ENCODE measurements at places on chromosomes 3 and 15.

GRCh38 chr3:149895339-149895738 is 75.4 kb downstream of the PFN2 start:
- DNase-seq, result no peak

DNA sequence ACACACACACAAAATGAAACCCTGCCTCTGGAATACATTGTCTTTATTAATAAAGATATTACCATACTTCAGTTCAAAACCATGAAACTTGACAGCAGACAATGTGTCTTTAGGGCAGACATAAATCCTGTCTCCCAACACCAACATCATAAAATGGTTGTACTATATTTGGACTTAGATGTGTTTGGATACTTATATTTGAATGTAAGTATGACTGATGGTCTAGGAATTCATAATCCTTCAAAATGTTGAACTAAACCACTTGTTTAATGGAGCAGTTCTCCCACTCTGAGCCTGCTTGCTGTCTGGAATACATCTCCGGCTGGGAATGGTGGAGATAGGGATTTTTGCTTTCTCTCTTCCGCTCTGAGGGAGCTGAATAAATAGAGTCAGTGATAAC is 10.6 kb downstream of the FBN1 start:
- DNase-seq, result peak; percentile 42

DNA sequence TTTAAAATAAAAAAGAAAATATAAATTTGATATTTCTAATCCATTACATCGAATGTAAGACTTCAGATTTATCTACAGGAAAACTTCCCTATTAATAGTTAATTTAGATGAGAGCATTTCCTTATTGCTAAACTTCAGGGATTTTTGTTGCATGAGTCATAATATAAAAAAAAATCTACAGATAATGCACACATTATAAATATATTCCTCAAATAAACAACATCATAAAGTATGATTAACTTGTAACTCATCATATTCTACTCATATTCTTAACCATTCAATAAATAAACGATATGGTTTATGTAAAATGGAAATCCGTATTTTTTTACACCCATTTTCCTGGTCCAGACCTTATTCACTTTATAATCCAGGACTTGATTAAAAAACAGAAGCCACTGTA is 477.0 kb downstream of the EPHA3 start:
- DNase-seq, result no peak

DNA sequence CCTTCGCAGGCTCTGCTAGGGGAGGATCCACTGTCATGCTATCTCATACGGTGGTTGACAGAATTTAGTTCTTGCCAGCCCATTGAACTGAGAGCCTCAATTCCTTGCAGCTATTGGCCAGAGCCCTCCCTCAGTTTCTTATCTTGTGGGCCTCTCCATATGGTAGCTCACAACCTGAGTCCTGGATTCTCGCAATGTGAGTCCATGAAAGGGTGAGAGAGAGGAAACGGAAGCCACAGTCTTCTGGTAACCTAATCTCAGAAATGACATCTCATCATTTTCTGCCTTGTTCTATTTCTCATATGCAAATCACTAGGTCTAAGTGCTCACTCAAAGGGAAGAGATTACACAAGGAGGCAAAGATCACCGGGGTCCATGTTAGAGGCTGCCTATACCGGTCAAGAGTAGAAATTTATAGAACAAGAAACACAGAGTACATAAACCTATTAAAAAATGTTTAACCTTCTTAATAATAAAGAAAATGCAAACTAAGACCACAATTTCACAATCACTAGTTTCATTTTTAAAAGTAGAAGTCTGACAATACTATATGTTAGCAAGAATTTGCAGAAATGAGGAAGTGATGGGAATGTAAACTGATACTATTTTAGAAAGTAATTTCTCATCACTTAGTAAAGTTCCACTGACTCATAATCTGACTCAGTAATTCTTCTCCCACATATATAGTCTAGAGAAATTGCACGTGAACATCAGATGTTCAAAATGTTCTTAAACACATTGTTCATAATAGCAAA is 378.4 kb upstream of the AGTR1 start:
- peak; percentile 57 for DNase-seq

DNA sequence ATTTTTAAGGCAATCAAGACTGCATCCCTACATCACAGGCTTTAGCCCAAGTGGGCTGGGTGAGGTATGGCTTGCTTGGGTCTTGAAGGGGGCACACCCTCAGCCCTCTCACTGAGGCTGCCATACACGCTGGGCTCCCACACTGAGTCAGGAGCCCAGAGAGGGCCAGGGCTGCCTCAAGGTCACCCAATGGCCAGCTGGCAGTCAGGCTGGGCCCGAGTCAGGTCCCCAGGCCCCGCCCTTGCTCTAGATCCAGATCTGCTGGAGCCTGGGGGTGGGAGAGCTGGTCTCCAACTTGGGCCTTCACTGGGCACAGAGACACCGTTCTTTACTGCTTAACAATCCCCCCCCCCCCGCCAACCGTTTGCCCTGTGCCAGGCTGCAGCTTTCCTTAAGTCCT is 88.1 kb downstream of the IQSEC1 start:
- DNase-seq, result no peak
